Esophagus muscularis mucosa (tissue), 4 donors: ENCODE measurements at places on chromosomes 3 and 15. TPM values are rescaled to one million over a fixed set of nuclear protein-coding genes. Genes with fewer than 3 reads are reported as not detected.

DNA sequence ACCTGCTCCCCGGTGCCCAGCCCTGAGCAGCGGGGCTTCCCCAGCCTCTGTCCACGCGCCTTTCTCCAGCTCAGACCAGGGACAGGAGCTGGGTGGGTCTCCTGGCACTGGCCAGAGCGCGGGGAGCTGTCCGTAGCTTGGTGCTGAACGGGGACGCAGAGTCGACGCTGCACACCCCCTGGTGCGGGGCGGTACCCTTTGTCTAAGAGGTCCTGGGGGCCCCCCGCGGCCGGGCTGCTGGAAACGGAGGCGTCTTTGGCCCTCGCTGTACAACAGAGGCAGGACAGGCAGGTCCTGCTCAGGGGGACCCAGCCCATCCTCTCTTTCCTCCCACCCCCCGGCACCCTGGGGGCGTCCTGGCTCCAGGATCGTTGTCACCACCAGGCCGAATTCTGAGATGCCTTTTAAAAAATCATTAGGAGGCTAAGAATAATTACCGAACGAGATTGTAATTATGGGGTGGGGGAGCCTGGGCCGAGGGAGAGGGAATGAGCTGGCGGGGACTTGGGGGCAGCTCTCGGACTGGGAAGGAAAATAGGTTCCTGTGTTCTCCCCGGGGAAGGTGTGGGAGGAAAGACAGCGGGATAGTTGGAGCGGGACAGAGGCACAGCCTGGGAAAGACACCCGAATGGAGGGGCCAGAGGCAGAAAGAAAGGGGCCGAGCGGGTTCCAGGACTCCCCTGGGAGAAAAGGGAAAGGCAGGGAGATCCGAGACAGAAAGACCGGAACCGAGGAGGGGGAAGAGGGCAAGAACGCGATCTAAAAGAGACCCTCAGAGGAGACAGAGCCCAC is 4.1 kb upstream of the SKOR1 start:
- H3K4me3 ChIP-seq = no peak overlapping the region
- H3K27ac ChIP-seq = no peak overlapping the region
- H3K4me1 ChIP-seq = peaks cover 58% of the 10 kb centered on the region
- no peak for DNase-seq
- H3K27me3 ChIP-seq = peaks cover 69% of the 10 kb centered on the region

DNA sequence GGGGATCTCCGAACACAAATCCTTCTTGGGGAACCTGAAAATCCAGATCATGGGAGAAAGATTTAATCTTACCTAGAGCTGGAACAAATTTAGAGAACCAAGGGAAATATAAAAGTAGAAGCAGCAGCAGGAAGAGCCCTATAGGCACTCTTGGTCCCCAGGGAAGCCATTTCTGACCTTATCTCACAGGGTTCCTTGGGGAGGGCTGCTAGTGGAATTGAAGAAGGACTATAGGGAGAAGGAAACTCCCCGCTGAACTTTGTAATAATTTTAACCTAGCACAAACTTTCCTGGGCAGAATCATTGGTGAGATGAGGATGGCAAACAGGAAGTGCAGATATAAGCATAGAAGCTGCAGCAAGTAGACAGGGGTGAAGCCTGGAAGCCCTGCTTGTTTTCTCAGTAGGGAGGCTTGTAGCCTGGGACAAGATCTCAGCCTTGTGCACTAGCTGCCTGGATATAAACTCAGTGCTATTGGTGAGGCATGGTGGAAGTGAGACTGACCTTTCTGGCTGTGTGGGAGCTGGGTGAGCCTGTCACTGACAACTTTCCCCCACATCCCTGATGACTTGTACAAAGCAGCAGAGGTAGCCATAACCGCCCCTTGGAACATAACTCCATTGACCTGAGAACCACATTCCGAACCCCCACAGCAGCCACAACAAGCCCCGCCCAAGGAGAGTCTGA is 343.0 kb upstream of the TGFBR2 start:
- H3K36me3 ChIP-seq = no peaks in the 10 kb centered on the region
- H3K4me1 ChIP-seq = peaks cover 48% of the 10 kb centered on the region
- no peak for DNase-seq
- no peak overlapping the region for H3K27ac ChIP-seq
- H3K27me3 ChIP-seq = no peaks in the 10 kb centered on the region

DNA sequence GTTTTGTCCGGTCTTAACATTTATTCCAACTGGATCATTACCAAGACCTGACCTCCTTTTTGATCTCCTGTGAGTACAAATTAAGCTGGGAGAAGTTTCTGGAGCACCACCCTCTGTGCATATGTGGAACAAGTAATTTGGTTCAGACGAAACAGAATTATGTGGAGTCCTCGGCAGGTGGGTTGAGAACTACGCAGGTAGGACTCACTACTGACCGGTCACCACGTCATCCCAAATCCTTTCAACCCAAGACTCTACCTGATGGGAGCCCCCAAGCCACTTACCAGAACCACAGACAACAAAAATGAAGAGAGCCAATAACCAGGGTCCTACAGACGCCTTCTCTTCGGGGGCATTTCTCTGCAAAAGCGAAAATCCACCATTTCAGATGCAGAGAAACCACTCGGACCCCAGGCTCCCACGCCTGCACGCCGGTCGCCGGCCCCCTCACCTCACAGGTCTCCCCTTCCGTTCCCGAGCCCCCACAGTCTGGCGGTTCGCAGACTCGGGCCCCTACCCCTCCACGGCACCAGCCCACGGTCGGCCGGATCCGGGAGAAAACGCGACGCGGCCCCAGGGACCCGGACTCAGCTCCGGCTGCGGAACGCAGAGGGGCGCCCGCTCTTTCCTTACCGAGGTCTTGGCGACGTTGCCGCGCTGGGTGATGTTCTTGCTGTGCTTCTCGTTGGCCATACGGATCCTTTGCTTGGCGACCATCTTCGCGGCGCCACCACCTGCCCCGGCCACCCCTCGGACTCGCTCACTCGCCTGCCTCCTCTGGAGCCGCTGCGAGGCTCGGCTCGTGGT is 674 bp downstream of the SERP1 start:
- H3K4me3 ChIP-seq = peak overlapping the region; percentile 95
- H3K4me1 ChIP-seq = peaks cover 19% of the 10 kb centered on the region
- peak overlapping the region; percentile 100 for H3K27ac ChIP-seq
- H3K27me3 ChIP-seq = no peaks in the 10 kb centered on the region
- peak; percentile 93 for DNase-seq

DNA sequence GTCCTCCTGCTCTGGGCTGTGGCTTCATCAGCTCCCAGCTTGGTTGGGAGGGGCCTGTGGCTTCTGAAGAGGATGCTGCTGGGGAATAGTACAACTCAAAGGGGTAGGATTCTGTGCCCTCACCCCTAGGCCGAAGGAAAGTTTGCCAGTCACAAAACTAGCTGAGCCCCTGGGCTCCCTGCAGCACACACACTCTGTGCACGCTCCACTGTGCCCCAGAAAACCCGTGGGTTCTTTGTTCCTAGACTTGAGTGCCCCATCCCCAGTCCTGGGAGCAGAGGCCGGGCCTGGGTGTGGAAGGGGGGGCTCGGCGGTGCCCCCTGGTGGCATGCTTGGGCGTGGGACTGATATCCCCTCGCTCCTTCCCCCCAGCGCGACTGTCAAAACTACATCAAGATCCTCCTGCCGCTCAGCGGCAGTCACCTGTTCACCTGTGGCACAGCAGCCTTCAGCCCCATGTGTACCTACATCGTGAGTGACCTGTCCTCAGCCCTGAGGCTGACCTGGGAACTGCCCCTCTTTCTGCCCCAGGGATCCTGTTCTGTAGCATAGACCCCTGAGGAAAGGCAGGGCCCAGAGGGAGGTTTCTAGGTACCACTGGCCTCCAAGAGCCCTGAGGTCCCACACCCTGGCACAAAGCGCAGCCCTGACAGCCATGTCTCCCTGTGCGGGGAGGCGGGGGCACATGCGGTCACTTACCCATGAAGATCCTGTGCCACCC is 14.2 kb downstream of the CIB1 start:
- peak overlapping the region; percentile 35 for H3K27ac ChIP-seq
- peaks cover 58% of the 10 kb centered on the region for H3K36me3 ChIP-seq
- no peak overlapping the region for H3K4me3 ChIP-seq
- DNase-seq = no peak
- H3K27me3 ChIP-seq = no peaks in the 10 kb centered on the region
- peaks cover 26% of the 10 kb centered on the region for H3K4me1 ChIP-seq

GRCh38 chr15:94086341-94086740 is 145.0 kb upstream of the MCTP2 start:
- peak overlapping the region; percentile 52 for H3K27ac ChIP-seq
- H3K27me3 ChIP-seq = no peaks in the 10 kb centered on the region
- H3K4me3 ChIP-seq = no peak overlapping the region
- no peaks in the 10 kb centered on the region for H3K36me3 ChIP-seq

DNA sequence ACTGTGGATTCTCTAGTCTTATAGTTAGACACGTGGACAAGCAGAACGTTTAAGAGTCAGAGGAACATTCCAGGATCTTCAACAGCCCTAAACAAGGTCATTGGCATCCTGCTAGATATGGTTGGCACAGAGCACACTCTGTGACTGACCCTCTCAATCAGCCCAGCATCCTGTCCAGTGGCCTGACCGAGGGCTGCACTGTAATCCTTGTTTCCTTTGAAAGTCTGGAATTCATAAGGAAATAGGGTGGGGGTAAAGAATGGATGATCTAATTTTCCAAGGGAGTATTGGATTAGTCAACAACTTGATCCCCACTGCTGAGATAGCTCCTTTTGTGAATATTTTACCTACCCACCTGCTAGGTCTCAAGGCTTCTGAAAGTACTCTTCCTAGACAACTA is 94.5 kb upstream of the DLG1 start:
- H3K36me3 ChIP-seq = no peaks in the 10 kb centered on the region
- DNase-seq = no peak
- no peak overlapping the region for H3K27ac ChIP-seq
- peaks cover 11% of the 10 kb centered on the region for H3K4me1 ChIP-seq

- no peaks in the 10 kb centered on the region for H3K27me3 ChIP-seq
- H3K27ac ChIP-seq = peak overlapping the region; percentile 54
- no peaks in the 10 kb centered on the region for H3K36me3 ChIP-seq
- no peak overlapping the region for H3K4me3 ChIP-seq
- no peak for DNase-seq
Observed at GRCh38 chr3:40691452-40691861, 166.7 kb downstream of the ZNF621 start.

GRCh38 chr3:45612918-45613602 is 18.5 kb downstream of the LIMD1 start:
- no peaks in the 10 kb centered on the region for H3K27me3 ChIP-seq
- no peaks in the 10 kb centered on the region for H3K36me3 ChIP-seq
- H3K27ac ChIP-seq = no peak overlapping the region

DNA sequence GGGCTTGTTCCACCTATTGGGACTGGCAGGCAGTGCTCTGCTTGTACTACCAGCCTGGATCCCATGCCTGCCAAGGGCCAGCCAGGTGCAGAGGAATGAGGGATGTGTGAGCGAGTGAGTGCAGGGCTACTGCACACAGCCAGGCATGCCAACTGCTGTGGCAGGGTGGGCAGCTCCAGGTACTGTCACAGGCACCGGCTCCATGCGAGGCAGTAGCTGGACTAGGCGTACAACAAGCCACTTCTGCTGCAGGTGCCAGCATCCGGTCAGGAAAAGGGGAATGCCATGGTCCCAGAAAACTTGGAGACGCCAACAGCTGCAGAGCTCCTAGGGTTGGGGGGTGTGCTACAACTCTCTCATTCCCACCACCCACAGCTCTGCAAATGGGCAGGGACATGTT is 1356.7 kb downstream of the SI start:
- H3K4me3 ChIP-seq = no peak overlapping the region
- H3K4me1 ChIP-seq = no peaks in the 10 kb centered on the region
- no peak for DNase-seq
- H3K27me3 ChIP-seq = no peaks in the 10 kb centered on the region

DNA sequence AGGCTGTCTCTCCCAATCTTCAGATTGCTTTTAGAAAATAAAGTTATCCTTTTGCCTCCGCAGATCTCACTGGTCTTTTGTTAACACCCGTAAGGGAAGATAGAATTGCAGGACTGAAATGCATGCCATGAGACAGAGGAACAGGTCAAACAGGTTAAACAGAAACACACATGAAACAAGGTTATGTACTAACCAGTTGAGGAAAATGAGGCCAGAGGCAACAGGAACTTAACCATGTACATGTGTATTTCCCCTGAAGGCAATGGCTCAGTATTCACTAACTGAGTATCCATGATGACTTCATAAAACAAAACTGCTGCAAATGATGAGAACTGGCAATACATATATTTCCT is 169.1 kb upstream of the NSMCE3 start:
- H3K36me3 ChIP-seq = no peaks in the 10 kb centered on the region
- no peaks in the 10 kb centered on the region for H3K4me1 ChIP-seq
- H3K4me3 ChIP-seq = no peak overlapping the region
- no peak overlapping the region for H3K27ac ChIP-seq
- H3K27me3 ChIP-seq = no peaks in the 10 kb centered on the region

DNA sequence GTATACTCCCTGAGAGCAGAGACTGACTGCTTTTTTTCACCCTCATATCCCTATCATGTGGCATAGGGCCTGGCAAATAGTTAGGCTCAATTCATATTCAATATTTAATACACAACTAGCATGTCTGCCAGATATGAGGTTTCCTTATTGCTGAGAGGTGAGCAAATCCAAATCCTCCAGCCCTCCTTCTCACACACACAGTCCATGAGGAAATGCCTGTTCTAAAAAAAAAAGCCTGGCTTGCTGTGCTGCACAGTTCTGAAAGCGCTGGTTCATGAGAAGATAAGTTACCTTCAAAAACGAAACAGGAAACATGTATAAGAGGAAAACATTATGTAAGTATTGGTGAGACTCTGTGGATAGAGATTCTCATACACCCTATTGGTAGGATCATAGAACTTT is 15.5 kb upstream of the ACAP2 start:
- no peak for DNase-seq
- H3K4me1 ChIP-seq = peaks cover 7% of the 10 kb centered on the region
- H3K27ac ChIP-seq = no peak overlapping the region
- H3K4me3 ChIP-seq = no peak overlapping the region
- H3K27me3 ChIP-seq = no peaks in the 10 kb centered on the region

GRCh38 chr3:108406661-108407206 is 103.7 kb downstream of the MYH15 start:
- no peak for DNase-seq
- H3K4me3 ChIP-seq = no peak overlapping the region
- H3K36me3 ChIP-seq = no peaks in the 10 kb centered on the region
- H3K27me3 ChIP-seq = no peaks in the 10 kb centered on the region
- H3K4me1 ChIP-seq = no peaks in the 10 kb centered on the region

GRCh38 chr3:100171211-100171914 is 57.1 kb upstream of the FILIP1L start:
- no peak overlapping the region for H3K27ac ChIP-seq
- H3K4me3 ChIP-seq = no peak overlapping the region
- DNase-seq = no peak
- no peaks in the 10 kb centered on the region for H3K36me3 ChIP-seq
- H3K4me1 ChIP-seq = peaks cover 31% of the 10 kb centered on the region

GRCh38 chr3:30342318-30343060 is 263.9 kb upstream of the TGFBR2 start:
- H3K27me3 ChIP-seq = no peaks in the 10 kb centered on the region
- H3K27ac ChIP-seq = peak overlapping the region; percentile 73
- DNase-seq = no peak
- peaks cover 24% of the 10 kb centered on the region for H3K4me1 ChIP-seq
- no peaks in the 10 kb centered on the region for H3K36me3 ChIP-seq

The ACAP2 gene
- 49.4 TPM for total RNA-seq

The MYL3 gene
- 6.0 TPM for total RNA-seq

The TRAK1 gene
- 74.8 TPM for total RNA-seq

The CHMP2B gene
- total RNA-seq = 32.6 TPM

The HTR3E gene
- total RNA-seq = not detected

The SLC51B gene
- not detected for total RNA-seq

The SLC25A20 gene
- 21.7 TPM for total RNA-seq

The ACTL6A gene
- 34.5 TPM for total RNA-seq

The OR4F15 gene
- total RNA-seq = not detected
